ENCODE measurements at places on chromosomes 4 and X.

GRCh38 chr4:159051245-159052071 is 51.4 kb upstream of the RAPGEF2 start:
- no peak for DNase-seq

DNA sequence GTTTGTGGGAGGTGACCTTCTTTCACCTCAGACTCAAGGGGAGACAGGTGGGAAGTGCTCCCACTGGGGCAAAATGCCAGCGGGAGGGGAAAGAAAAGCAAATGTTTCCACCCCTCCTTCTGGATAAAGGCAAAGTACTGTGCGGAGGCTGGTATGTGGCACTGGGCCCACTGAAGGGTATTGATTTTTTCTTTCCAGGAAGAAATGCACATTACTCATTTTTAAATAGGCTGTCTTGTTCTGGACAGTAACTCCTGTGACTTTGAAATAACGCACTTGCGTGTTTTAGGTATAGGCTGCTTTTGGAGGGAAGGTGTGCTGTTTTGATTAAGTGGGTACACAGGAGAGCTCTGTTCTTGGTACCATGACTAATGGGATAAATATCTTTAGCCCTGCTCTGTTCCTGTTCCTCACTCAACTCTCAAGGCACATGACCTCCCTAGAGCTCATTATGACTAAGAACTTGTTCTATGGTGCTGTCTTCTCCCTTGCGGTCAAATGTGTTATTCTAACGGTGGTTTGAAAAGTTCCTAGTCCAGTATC is 40.7 kb upstream of the MBTPS2 start:
- peak; percentile 57 for DNase-seq

DNA sequence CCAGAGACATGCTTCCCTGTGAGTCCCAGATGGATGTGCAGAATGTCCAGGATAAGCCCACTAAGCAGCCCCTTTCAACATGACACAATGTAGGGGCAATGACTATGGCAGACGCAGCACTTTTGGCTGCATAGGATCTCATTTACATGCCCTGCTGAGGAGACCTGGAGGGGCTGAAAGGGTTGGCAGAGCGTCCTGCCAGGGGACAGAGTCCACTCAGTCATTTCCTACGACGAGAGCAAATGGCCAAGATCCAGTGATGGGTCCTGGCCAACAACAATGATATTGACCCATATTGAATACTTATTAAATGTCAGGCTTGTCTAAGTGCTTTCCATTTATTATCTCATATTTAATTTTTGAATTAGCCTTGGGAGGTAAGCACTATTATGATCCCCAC is 41.4 kb downstream of the LGI2 start:
- no peak for DNase-seq

DNA sequence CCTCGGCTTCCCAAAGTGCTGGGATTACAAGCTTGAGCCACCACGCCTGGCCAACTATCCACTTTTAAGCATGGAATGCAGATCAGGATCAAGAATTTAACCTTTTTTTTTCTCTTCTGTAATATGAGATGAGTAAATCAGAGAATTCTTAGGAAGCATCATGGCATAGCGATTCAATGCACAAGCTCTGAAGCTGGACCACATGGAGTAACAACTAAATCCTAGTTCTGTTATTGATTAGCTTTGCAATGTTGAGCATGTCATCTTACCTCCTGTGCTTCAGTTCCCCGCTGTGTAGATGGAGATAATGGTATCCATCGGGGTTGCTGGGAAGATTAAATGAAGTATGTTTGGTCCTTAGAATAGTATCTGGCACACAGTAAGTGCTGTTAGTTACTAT is 1.9 kb upstream of the SNX25 start:
- no peak for DNase-seq

DNA sequence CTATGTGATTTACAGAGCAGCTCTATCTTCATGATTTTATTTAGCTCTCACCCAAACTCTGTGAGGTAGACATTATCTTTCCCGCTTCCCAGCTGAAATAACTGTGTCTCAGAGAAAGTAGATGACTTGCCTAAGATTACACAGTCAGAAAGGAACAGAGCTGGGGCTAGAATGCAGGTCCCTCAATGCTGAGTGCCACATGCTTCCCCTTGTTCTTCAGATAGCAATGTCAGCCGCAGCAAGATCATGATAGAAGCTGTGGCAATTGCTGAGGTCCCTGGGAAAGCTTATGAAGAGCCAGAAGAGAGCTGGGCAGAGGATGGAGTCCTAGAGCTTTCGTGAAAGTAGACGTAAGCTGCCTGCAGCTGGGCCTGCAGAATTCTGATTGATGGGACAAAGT is 11.1 kb upstream of the GABRE start:
- no peak for DNase-seq

- no peak for DNase-seq
Observed at GRCh38 chr4:60655356-60655755, 544.8 kb upstream of the ADGRL3 start.

- DNase-seq: no peak
Observed at GRCh38 chr4:16217300-16218051, 8.8 kb downstream of the TAPT1 start.

DNA sequence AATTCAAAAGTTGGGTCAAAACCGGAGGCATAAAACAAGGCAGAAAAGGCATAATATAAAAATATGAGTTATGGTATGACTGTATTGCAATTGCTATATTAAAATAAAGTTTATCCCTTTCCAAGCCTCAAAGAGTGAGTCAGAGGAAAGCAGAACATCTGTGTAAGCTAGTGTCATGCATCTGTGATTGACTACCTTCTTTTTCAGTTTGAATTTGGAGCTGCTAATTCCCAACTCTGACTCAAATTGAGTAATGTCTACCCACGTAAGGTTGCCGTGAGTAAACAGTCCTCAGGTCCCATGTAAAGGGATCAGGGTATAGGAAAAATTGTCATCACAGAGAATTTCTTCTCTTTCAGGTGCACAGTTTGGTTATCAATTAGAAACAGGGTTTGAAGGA is 6.5 kb upstream of the SLITRK4 start:
- DNase-seq: no peak

DNA sequence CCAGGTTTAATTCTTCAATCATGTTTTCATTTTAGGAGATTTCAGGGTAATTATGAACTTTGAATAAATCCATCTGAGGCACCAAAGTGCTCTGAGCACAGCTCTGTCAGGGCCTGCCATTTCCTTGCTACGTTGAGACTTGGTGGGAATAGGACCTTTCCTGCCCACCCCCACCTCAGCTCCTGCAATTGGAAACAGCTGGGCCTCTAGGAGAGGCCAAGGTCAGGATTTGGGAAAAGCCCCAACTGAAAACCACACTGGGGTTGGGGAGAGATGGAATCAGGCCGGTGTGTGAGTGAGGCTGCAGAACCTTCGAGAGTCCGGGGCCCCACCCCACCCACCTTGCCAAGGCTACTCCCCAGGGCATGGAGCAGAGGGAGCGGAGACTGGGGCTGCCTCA is 212.7 kb upstream of the BCOR start:
- no peak for DNase-seq

GRCh38 chr4:149031399-149031798 is 589.2 kb upstream of the NR3C2 start:
- no peak for DNase-seq

- no peak for DNase-seq
Observed at GRCh38 chr4:1866189-1866661, 5.0 kb upstream of the NSD2 start.

DNA sequence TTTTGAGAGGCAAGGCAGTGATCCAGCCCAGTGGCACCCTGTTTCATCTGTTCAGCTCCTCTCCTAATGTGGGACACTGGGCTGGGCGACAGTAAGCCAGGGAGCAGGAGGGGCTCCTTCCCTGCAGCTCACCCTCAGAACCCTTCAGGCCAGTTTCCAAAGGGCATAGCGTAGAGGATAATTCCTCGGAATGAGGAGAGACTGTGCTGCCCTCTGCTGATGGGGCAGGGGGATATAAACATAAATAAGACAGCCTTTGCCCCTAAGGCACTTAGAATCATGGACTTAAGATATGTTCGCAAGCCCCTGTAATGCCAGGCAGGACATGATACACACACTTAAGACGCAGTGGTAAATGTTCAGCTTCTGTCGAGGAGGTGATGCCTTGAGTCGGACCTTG is 27.9 kb upstream of the ZNF185 start:
- no peak for DNase-seq

GRCh38 chrX:110171442-110171841 is 146.4 kb downstream of the AMMECR1 start:
- DNase-seq: no peak

GRCh38 chr4:182111586-182111985 is 131.6 kb upstream of the TENM3 start:
- DNase-seq: no peak

DNA sequence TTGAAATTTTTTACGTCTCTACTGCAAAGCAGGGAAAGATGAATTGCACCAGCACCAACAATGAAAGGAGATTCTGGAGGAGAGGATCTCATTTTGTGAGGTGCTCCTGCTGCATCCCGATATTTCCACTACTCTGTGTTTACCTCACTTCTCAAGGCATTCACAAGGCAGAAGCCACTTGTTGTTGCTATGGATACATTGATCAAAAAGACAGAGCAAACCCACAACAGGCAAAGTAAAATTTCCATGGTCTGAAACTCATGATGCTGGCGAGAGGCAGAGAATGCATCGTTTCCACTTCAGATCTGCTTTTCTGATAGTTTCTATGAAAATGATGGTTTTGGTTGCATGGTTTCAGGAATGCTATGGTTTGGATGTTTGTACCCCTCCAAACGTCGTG is 323.3 kb downstream of the ASMT start:
- DNase-seq: no peak

- no peak for DNase-seq
Observed at GRCh38 chr4:141002323-141002805, 130.9 kb downstream of the RNF150 start.

GRCh38 chr4:139684351-139684750 is 18.7 kb downstream of the MGST2 start:
- DNase-seq: no peak

- no peak for DNase-seq
Observed at GRCh38 chrX:134631426-134632346, 26.6 kb downstream of the PLAC1 start.

DNA sequence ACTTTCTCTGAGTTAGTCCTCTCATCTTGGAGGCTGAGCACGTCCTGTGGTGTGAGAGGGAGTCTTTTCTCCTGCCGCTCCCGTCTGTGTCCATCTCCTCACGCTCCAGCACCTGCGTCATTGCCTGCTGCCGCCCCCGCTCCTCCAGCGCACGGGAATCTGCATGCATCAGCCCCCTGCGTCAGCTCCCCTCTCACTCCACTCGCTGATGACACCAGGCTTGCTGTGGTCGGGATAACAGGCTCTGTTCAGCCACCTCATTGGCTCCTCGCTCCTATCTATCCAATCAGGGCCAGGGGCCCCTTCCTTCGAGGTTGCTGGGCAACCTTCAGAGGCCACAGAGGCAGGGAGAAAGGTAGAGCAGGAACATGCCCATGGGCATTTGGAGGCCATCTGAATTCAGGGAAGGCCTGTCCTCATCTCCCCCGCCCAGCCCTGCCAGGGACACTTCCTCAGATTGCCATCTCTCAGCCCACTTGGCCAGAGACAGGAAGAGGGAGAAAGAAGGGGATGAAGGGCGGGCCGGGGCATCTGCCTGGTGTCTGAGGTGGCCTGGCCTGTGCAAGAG is 9.3 kb downstream of the ZNF185 start:
- DNase-seq: no peak

Measured in NCI-H446 (cell line).